ENCODE measurements at places on chromosomes 4 and X.
A peak's percentile ranks its signal among the peaks of the same experiment; 100 is the strongest.

DNA sequence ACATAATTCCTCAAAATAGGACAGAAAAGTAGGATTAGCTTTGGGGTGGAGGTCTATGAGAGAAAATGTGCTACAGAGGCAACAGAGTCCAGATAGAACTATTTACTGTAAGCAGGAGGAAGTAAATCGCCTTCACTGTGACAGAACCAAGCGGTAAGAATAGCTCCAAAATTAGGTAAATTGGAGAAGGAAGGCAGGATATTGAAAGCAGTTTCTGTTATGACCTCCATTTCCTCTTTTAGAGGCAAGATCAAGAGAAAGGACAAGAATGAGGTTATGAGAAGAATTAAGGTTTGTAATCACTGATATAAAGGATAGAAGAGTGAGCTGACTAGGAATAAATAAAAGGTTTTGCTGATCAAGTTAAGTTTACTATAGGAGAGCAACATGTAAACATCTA lies 44.1 kb upstream of the NEUROG2 start:
- DNase-seq: no peak

DNA sequence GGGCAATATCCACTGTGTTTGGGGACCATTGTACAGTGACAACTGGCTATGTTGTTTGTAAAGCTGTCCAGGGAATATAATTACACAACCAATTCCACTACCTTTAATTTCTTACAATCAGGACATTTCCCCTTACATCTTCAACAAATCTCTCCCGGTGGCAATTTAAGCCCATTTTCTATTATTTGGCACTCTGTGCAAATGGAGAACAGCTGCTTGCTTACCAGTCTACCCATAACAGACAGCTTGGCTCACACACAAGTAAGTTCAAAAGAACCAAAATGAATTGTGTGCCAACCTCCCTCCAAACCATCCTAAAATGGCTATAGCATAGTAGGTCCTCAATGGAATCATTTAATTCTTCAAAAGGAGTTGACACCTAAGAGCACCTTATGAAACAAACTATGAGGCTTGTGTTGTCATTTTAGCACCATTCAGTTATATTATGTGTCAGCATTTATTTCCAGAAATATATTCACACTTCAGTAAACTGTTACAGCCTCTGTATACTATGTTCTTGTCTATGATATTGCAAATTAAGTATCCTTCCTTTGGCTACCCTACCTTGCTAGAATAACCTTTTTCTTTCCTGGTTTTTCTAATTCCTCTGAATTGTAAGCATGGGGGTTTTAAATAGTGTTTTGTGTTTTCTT lies 18.4 kb downstream of the GABRA4 start:
- no peak for DNase-seq

GRCh38 chrX:153744210-153745066 lies 19.6 kb upstream of the PLXNB3 start:
- DNase-seq: no peak

GRCh38 chr4:169993531-169993930 lies 32.7 kb downstream of the MFAP3L start:
- no peak for DNase-seq

DNA sequence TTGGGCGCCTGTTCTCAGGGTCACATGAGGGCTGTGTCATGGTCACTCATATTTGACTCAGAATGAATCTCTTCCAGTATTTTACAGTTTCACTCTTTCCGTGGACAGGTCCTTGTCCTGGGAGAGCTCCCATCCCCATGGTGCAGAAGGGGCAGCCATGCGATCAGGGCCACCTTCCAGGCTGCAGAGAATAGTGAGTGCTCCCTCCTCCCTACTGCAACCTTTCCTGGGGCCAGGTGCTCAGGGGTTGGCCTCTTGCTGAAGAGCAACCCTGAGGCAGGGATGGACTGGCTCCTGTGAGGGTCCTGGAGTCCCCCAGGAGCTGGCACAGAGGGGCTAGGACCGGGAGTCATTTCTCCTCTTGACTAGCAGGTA lies 108.4 kb downstream of the ABLIM2 start:
- DNase-seq: no peak

DNA sequence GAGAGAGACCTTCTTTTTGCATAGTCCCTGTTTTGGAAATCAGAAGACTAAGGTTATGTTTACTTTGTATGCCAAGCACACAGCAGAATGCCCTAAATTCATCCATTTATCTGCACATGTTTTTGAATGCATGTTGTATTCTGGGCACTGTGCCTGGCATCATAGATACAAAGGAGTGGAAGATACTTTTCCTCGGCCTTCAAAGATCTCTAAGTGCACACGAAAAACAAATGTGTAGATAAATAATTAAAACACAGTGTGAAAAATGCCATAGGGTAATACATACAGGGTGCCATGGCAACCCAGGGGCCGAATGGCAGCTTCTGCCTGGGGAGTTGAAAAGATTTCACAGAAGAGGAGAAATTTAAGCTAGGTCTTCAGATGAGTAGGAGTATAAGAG lies 390.6 kb upstream of the ATOH1 start:
- DNase-seq: no peak

- no peak for DNase-seq
These were observed 43.9 kb downstream of the C4orf50 start for GRCh38 chr4:5974321-5974720.

DNA sequence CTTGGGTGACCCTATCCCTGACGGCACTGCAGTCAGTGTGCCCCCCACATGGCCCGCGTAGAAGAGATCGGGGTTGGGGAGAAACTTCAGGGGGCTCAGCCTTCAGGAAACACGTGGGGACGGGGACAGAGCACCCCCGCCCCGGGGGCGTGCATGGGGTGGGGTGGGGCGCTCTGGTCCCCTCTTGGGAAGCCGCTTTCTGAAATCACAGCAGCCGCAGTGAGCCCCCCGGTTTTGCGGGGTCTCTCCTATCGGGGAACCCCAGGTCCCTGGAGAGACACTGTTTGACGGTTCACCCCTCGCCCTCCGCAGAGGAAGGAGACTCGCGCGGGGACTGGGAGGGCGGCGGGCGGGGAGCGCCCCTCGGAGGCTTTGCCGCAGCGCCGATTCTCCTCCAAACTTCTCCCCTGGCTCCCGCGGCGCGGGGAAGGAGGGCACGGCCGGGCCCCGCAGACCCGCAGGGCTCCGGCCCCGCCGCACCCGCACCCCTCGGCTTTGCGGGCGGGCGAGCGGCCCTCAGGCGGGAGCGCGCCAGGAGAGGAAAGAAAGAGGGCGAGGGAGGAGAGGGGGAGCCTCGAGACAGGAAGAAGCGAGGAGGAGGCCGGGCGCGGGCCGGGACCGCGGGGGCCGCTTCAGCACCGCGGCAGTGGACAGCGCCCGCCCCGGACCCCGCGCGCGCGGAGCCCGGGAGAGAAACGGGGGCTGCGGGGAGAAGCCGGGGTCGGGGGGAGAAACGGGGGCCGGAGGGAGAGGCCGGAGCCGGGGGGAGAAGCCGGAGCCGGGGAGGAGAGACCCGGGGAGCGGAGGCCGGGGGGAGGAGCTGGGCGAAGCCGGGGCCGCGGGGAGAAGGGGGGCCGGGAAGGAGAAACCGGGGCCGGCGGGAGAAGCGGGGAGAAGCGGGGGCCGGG lies 612 bp downstream of the CPLX1 start:
- peak; percentile 31 for DNase-seq
